ENCODE measurements at places on chromosomes 1 and 21.

DNA sequence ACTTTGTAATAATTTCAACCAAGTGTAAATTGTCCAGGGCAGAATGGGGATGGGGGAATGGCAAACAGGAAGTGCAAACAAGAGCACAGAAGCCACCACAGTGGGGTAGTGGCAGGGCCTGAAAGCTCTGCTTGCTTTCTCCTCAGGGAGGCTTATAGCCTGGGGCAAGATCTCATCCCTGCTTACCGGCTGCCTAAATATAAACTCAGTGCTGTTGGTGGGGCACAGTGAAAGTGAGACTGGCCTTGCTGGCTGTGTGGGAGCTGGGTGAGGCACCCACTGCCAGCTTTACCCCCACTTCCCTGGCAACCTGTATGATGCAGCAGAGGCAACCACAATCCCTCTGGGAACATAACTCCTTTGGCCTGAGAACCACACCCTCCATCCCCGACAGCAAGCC lies 15.2 kb downstream of the STYXL2 start:
- no peak for DNase-seq

DNA sequence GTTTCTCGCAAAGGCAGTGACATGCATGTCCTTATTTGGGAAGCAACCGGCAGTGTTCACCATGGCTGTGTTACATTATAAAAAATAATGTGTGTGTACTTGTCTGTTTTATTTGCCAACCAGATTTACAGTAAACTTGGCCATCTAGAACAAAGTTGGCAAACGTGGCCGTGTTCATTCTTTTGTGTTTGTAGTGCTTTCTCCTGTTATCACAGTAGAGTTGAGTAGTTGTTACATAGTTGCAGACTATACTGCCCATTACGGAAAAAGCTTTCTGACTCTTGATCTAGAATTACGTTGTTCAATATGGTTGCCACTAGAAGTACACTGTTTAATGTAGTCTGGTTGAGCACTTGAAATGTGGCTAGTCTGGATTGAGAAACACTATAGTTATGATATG lies 19.4 kb downstream of the SOAT1 start:
- no peak for DNase-seq

DNA sequence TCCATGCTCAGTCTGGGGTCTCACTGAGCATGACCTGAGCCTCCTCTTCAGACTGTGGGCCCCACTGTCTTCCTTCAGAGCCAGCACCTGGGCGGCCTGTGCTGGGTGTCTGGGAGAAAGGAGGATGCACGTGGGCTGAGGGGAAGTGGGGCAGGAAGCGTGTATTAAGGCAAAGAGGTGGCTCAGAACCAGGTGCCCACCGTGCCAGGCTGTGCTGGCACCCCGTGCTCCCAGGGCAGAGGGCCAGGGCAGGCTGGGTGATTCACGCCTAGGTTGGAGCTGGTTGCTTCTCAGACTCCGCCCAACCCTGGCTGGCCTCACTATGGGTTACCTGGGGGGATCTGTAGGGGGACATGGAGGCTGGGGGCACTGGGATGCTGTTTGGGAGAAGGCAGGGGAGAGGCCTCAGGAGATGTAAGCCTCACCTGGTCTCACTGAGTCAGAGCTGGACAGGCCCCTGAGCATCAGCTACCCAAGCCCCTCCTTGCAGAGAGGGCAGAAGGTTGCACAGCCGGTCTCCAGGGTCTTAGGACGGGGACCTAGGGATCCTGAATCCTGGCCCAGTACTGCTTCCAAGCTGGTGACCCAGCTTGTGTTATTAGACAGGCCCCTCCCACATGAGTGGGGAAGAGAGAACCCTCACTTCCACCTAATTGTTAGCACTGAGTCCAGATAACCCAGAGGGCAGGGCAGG lies 18.6 kb upstream of the PADI1 start:
- DNase-seq, result no peak

DNA sequence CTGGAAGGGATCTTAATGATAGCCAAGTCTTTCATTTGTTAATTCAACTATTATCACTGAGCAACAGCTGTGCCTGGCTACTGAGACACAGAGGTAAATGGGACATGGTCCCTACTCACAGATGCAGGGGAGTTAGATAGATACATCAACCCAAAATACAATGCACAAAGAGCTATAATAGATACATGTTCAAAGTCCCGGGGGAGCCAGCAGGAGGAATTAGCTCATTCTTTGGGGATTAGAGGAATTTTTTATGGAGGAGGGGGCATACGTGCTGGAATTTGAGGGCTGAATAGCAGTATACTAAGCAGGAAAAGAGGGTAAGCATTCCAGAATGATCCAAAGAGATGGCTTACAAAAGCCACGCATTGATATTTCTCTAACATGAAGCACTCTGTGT lies 34.6 kb downstream of the C8B start:
- no peak for DNase-seq

DNA sequence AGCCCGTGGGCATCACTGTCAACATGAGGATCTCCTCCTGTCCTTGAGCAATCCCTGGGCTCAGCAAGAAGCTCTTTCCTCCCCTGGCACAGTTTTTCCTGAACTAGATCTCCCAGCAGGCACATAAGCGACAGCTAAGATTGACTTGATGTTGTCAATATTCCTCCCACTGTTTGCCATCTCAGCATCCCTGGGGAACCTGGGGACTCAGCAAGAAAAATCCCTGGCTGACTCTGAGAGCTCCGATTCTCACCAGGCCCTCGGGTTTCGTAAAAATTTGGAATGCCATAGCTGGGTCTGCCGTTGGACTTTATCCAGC lies 687.2 kb downstream of the MATN1 start:
- no peak for DNase-seq

DNA sequence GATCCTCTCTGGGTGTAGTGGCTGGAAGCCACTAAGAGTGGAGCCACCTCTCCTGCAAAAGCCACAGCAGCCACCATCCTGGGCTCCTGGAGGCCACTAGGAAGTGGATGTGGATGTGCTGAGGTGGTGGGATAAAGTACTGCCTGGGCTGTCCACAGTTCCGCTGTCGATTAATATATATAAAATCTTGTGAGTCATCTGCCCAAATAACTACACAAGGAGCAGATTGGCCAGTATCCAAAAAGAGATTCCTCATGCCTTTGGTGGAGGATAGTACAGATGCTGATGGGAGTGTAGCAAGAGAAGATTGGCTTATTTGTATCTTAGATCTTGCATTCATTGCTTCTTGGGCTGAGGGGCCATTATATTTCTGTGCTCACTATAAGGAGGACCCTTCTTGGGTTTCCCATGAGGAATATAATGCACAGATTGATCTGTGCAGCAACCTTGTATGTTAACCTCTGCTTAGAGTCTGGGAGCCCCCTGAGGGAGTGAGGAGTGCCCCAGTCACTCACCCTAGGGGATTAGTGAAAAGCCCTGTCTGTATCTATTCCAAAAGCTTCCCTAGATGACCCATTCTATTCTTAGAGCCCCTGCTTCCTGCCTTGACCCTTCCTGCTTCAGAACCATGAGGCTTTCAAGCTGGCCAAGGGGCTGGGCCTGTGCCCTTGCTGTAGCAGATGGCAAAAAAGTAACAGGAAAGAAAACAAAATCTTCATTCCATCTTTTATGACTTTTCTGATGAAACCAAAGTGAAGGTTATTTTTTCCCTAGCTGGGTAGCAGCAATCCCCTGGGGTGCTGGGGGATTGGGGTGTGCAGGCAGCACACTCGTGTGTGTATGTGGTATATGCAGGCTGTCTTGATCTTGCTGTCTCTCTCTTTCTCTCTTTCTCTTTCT lies 31.7 kb downstream of the RCSD1 start:
- no peak for DNase-seq

GRCh38 chr21:46504666-46505065 lies 46.0 kb downstream of the DIP2A start:
- DNase-seq, result no peak

Data from CD4-positive, alpha-beta T cell treated with Interleukin-15 for 1 hour (primary cell).